Activated naive CD4-positive, alpha-beta T cell treated with anti-CD3 and anti-CD28 coated beads, Interleukin-2, amount 10 ng/mL, durations not matched to agents 7 days and 5 days (primary cell): ENCODE measurements at places on chromosomes 2 and 18.

- no peak for DNase-seq
Measured at GRCh38 chr2:237935740-237936452, 30.9 kb upstream of the UBE2F start.

DNA sequence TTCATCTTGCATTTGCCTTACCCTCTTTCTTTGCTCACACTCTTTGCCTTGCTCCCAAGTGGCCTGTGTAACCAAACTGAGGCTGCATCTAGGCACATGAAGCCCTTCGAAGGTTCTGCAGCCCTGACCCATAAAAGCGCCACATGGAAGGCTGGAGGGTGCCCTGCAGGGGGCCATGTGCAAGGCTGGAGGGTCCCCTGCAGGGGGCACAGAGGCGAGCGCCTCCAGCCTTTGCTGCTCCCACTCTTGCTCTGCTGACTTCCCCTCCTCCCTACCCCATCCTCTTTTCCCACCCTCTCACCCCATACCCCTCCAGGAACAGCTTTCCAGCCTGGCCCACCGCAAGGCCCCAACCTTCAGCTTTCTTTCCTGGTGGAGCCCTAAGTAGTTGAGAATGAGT lies 317.3 kb downstream of the CELF4 start:
- DNase-seq, result no peak

GRCh38 chr2:112138159-112139032 lies at the start of gene FBLN7:
Gene FBLN7 (plus strand): TSS chr2:112138385. CDS start chr2:112138656, 271 bp downstream.
- no peak for DNase-seq

DNA sequence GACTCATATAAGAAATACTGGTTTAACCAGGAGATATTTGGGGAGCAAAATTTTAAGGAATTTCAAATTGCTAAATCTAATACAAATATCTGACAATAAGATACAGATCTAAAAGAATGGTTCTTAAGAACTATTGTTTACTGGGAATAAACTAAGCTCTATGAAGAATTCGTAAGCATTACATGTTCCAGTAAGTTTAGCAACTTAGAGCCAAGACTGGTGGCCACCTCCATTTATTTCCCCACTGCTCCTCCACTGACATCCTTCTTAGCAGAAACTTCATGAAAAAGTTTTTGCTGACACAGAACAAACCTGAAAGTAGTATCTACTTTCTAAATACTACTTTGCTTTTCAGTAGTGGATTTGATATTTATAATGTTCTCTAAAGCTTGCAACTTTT lies 83.0 kb downstream of the ACSL3 start:
- no peak for DNase-seq

DNA sequence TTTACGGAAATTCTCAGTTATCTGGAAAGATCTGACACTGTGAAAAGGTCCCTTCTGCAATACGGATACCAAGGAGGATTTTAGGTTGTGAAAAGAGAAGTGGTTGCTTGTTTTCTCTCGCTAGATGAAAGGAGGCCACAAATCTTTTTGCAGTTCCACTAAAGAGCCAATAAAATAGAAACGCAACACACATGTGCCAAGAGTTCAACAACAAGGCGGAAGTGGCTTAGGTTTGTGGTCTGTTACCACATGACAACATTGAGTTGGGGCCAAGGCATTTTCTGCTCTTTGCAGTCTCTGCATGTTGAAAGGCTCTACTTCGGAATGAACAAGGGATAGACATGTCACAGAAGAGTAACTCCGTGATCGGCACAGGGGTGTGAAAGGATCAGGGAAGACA lies 115.7 kb upstream of the OSR1 start:
- peak; percentile 78 for DNase-seq

GRCh38 chr2:216195565-216196029 lies 86.4 kb downstream of the XRCC5 start:
- DNase-seq, result no peak

DNA sequence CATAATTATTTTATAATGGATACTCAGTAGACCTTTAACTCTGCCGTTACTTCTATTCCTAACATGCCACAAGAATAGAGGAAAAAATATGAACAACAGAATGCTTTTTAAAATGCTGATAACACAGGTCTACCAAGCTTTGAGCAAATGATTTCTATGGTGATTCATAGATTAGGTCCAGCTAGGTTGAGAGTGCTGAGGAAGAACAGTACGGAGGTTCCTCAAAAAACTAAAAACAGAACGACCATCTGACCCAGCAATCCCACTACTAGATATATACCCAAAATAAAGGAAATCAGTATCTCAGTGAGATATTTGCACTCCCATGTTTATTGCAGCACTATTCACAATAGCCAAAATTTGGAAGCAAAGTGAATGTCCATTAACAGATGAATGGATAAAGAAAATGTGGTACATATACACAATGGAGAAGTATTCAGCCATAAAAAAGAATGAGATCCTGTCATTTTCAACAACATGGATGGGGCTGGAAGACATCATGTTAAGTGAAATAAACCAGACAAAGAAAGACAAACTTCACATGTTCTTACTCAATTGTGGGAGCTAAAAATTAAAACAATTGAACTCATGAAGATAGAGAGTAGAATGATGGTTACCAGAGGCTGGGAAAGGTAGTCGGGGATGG lies 111.6 kb upstream of the SERTAD2 start:
- DNase-seq, result no peak

- DNase-seq, result no peak
Measured at GRCh38 chr2:157758586-157758985, 117.5 kb downstream of the ACVR1 start.

GRCh38 chr2:172109988-172110811 lies 7.5 kb upstream of the DLX2 start:
- no peak for DNase-seq
